ENCODE measurements at places on chromosomes 12 and 14.
A peak's percentile ranks its signal among the peaks of the same experiment; 100 is the strongest.

GRCh38 chr14:104292084-104292970 is 153.9 kb downstream of the KIF26A start:
- DNase-seq: no peak

DNA sequence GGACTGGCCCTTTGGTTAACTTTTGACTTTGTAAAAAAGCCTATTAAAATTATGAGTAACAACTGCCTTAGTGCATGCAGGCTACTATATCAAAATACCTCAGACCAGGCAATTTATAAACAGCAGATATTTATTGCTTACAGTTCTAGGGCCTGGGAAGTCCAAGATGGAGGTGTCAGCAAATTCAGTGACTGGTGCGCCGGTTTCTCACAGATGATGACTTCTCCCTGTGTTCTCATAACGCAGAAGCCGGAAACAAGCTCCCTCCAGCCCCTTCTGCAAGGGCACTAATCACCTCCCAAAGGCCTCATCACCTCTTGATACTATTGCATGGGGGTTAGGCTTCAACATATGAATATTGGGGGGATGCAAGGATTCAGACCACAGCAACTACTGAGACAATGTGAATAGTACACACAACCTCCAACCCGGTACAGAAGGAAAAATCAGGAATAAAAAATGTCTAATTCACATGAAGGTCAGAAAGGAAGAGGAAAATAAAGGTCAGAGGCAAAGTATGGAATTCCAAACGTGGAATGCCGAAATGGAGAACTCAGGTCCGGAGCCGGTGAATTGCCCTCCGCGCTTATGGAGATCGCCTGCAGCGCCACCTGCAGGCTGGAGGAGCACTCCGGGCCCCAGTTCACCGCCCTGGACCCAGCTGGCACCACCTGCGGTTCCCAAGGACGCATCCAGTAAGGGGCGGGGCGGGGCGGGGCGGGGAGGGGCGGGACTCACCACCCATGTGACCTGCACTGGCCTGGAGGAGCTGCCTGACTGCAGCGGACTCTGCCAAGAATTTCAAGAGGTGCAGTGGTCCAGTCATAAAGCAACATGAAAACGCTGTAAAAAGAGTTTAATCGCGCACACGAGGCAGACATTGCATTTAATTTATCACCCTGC is 203.4 kb downstream of the KIF26A start:
- peak; percentile 6 for DNase-seq

GRCh38 chr12:101884174-101884573 is 6.8 kb downstream of the DRAM1 start:
- DNase-seq: no peak

GRCh38 chr12:6839482-6840201 is 1.1 kb upstream of the GNB3 start:
- no peak for DNase-seq

DNA sequence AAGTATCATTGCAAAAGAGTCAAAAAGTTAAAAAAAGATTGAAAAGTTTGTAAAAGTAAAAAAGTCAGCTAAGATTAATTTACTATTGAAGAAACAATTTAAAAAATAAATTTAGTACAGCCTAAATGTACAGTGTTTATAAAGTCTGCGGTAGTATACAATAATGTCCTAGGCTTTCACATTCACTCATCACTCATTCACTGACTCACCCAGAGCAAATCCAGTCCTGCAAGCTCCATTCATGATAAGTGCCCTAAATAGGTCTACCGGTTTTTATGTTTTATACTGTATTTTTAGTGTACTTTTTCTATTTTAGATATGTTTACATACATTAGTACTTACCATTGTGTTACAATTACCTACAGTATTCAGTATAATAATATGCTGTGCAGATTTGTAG is 43.9 kb upstream of the ABCC9 start:
- DNase-seq: no peak

DNA sequence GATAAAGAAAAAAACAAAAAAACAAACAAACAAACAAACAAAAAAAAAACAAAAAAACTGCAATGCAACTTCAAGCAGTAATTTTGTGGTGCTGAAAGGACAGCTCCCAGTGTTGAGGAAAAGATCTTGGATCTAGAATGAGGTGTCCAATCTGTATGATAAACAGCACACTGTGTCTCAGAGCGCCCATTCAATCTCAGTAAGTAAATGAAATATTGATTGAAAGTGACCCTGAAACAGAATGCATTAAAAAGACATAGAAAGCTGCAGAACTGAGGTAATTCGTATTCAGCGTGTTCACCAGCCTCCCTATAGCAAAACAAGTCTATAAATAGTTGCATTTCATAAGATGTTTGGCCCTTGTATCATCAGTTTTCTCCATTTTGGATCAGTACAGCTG is 153.0 kb downstream of the NOVA1 start:
- peak; percentile 18 for DNase-seq

DNA sequence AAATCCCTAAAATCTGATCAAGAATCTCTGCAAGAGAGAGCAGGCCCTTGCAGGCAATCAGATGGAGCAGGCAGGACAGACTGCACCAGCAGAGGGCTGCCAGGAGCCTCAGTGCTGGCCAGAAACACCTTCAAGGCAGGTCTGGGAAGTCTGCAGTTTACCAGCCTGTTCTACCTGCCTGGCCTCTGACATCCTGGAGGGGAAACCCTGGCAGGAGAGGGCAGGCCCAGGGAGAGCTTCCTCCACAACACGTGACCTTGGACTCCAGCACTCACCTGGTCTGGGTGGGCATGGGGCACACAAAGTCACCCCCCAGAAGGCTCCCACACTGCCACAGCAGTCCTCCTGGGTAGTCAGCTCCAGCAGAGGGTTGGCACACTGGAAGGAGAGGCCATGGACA is 56.0 kb downstream of the ISCA2 start:
- DNase-seq: no peak

- DNase-seq: no peak
Observed at GRCh38 chr12:98295681-98296080, 219.7 kb upstream of the TMPO start.

- DNase-seq: no peak
Observed at GRCh38 chr12:96334502-96334901, 65.7 kb downstream of the CDK17 start.

DNA sequence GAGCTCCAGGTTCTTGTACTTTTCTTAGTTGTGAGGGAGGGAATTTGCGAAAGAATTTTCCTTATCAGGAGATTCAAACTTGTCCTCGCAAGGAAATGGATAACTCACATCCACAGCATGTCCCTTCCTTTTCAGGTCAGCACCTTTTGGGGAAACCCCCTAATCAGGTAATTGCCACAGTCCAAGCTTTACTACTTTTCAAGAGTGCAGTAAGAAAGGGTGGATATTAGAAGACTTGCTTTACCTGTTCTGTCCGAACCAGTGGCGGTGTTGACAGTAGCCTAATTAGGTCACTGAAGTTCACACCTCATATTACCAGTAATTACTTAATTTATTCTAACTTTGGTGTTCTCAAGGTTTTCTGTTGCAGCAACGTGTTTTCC is 6.7 kb upstream of the C12orf50 start:
- peak; percentile 54 for DNase-seq

DNA sequence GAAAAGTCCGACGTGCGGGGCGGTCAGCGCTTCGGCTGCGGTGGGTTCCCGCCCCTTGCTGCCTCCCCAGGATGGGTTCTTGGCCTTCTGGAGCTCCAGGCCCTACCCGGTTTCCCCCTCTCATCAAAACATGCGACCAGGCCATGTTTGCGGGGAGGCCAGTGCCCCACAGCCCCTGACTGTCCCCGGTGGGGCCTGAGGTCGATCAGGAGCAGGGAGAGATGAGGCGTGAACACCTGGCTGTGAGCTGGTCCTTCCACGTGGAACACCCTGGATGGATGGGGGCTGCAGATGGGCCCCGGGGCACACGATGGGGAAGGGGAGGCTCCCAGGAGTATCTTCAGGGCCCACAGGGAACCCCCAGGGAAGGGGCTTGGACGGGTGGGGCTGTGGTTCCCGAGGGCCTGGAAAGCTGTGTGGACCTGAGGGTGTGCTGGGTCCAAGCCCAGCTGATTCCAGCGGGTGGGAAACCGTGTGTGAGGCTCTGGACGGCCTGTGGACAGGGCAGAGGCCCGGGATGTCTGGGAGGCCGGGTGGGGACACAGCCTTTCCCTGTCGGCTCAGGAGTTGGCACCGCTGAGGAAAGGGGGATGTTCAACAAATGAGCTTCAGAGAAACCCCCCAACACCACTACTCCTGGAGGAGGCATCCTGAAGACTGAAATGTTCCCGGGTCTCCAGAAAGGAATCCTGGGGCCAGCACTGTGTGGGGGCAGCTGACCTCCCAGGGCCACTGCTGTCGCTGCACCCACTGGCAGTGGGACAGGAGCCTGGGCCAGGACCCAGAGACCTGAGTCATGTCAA is 187.0 kb upstream of the C14orf180 start:
- no peak for DNase-seq

- peak; percentile 28 for DNase-seq
Observed at GRCh38 chr14:102693006-102693755, 84.1 kb upstream of the TRAF3 start.
